Hepatic stellate cell (primary cell): ENCODE measurements at places on chromosomes 7 and 10.

- DNase-seq, result no peak
Observed at GRCh38 chr10:5775685-5776084, 37.5 kb downstream of the GDI2 start.

DNA sequence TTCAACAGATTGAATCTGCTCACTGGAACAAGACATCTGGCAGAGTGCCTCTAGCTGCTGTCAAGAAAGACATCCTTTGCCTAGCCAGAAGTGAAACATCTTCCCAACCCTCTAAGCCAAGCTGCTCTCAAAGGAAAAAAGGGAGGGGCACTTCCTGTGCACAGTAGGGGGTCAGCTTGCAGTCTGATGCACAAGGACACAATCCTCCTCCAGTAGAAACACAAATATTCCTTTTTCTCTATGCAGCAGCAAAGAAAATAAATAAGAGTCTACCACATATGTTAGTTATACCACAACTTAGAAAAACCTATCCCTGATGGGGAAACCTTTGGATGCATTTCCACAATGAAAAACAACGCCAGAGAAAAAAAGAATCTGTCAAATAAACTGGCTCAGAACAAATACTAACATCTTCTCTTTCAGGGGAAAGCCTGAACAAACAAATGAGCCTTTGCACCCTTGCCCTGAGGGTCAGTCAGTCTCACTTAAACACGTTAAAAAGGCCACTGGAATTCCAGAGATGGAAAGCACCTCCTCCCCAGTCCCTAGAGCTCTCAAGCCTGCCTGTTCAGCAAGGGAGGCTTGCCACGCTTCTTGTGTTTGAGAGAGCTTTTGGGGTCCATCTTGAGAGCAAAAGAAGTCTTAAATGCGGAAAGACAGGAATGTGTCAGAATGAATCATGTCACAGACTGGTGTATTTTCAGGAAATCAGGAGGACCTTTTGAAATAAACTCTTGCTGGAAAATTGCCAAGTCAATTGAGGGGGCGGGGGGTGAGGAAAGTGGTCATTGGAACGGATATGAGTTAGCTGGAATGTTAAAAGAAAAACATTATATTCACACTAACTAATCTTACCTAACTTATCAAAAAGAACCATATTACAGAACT is 7.5 kb downstream of the LAMB1 start:
- DNase-seq, result peak; percentile 54

GRCh38 chr10:86078639-86079035 is 288.0 kb downstream of the GRID1 start:
- no peak for DNase-seq

- no peak for DNase-seq
Observed at GRCh38 chr7:50147951-50148808, 55.1 kb upstream of the ZPBP start.

GRCh38 chr7:128938544-128939074 is 882 bp downstream of the IRF5 start:
- no peak for DNase-seq

DNA sequence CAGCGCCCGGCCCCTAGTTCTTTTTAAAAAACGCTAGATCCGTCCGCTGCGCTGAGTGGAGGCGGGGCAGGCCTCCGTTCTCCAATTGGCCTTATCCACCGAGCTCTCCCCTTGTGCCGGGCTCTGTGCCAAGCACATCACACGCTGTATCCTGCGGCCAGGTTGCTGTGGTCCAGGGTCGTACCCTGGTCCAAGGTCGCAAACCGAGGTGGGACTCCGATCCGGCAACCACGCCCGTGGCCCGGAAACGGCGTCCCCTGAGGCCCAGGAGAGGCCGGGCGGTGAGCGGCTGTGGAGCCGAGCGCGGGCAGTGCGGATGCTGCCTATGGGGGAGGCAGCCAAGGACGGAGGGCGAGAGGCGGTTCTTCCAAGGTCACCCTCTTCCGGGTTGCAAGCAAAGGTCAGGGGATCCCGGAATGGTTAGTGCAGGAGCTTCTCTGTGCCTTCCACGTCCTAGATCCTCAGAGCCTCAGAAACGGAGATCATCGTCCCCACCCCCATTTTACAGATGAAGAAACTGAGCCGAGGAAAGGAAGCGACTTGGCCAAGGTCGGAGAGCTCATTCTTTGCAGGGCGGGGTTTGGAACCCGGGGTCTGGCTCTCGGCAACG is 72.4 kb upstream of the LRRC4 start:
- peak; percentile 51 for DNase-seq

DNA sequence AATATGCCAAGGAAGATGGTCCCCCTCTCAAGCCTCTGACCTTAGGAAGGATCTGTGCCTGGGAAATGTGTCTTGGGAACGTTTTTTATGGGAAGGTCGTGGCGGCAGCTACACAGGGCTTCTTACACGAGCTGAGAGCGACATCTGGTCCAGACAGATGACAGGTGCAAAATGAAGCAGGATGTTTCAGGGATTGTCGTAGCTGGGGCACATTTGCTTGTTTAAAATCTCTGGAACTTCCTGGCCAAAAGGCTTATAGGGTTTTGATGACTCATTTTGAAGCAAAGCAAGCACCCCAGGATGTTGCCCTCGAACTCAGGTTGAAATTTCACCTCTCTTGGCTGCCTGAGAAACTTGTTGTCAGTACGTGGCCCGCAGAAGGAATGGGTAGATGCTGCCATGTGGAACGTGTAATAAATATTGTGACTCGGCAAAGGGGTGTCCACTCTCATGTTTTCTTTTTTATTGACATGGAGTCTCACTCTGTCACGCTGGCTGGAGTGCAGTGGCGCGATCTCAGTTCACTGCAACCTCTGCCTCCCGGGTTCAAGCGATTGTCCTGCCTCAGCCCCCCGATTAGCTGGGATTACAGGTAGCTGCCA is 117.5 kb downstream of the CAMK1D start:
- no peak for DNase-seq

- no peak for DNase-seq
Observed at GRCh38 chr7:2921653-2922347, 77.7 kb upstream of the GNA12 start.
